ENCODE measurements at places on chromosomes 16 and 17. TPM values are rescaled to one million over a fixed set of nuclear protein-coding genes. Genes with fewer than 3 reads are reported as not detected.

DNA sequence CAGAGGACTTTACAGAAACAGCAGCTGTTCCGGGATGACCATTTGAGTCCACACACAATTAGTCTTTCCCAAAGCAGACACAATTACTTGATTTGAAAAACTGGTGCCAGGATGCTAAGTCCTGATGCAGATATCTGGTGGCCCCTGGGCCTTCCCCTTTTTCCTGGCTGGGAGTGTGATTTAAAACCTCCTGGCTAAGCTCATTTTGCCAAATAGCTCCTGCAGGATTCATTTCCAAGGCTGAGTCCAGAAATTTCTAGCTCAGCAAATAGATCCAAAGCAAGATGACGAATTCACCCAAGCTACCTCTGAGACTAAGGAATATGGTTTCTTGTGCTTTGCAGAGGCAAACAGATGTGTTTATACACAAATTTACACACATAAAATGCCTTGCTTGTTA lies 422.2 kb downstream of the CA10 start:
- no peak for DNase-seq

DNA sequence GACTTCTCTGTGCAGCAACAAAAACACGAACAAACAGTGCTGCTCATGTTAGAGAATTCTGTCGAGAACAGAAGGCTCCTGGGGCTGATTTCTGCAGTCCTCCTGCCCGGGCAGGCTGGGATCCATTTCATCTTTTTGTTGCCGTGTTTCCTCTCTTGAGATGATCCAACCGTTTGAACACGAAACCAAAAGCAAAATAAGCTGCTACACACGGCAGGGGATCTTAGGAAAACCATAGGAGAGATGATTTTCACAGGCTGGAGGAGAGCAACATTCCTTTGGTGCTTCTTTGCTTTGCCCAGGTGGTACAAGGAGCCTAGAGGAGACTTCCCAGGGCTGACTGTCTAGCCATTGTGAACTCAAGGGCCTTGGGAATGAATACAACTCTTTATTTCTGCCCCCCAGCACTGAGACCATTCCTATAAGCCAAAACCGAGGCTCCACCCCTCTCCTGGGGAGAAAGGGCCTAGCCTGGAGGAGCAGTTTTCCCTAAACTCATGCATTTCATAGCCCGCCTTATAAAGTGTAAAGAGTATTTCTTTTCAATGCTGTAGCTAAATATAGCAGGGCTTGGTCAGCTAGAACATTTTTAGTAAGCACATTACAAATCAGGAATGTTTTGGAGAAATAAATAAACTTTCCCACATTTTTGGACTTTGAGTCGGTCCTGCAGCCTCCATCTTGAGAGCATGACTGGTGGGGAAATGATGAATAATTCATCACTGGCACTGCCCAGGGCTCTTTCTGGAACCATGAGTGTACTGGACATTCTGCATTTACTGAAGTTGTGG lies 7.7 kb downstream of the FOXL1 start:
- no peak for DNase-seq

GRCh38 chr17:61368049-61368831 lies 31.4 kb upstream of the TBX2 start:
- DNase-seq, result no peak

DNA sequence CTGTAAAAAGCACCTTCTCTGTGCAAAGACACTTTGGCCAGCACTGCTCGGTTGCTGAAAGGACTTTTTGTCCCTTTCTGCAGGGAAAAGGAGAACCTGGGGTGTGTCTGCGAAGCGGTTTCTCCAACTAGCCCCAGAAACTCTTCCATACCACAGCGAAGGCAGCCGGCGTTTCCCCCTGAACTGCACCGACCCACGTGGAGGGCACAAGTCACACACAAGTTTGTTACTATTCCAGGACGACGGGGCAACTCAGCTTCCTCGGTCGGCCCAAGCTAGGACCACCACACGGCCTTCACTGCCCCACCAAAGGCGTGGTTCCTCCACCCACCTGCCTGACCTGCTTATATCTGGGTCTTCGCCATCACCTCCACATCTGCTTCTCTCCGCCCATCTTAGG lies 1.9 kb downstream of the RTN4RL1 start:
- no peak for DNase-seq

CALB2 gene
- 1.1 TPM for polyA plus RNA-seq

NHLRC4 gene
- 7.4 TPM for polyA plus RNA-seq

GALR2 gene
- 0.88 TPM for polyA plus RNA-seq
